NAMALWA (cell line): ENCODE measurements at places on chromosomes 4 and X.

DNA sequence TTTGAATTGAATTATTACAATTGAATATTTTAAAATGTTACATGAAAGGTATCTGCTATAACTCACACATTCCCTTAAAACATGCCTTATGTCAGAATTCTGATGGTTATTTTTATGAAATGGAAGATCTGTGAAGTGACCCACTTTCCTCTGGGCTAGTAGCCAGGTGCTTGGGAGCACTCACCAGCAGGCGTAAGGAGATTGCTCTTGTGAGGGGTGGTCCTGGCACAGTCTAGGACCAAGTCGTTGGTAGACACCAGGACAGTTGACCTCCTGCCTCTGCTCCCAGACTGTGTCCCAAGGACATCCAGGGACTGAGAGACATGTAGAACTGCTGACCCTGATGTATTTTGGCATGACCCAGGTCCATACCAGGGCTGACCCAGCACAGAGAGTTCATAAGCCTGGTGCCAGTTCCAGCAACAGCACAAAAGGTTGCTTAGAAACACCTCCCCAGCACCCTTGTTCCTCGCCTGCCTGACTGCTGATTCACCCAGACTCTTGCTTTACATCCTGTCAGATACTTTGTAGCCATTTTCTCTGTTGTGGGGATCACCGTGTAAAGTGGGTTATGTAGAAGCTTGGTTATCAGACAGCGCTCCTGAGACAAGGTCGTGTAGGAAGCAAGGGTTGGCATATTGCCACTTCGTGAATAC lies 48.5 kb downstream of the NELFA start:
- no peak for DNase-seq

- no peak for DNase-seq
These were observed 97.9 kb downstream of the NR3C2 start for GRCh38 chr4:148344352-148344751.

DNA sequence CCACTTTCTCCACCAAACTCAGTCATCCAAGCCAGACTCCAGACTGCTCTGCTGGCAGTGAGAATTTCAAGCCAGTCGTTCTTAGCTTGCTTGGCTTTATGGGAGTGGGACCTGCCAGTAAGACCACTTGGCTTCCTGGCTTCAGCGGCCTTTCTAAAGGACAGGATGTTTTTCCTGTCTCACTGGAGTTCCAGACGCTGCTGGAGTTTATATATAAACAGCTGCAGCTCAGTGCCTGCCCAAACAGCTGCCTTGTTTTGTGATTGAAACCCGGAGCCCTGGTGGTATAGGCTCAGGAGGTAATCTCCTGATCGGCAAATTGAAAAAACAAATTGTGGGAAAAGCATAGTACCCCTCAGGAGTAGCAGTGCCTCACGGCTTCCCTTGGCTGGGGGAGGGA lies 1165.8 kb upstream of the ADGRL3 start:
- DNase-seq = no peak

DNA sequence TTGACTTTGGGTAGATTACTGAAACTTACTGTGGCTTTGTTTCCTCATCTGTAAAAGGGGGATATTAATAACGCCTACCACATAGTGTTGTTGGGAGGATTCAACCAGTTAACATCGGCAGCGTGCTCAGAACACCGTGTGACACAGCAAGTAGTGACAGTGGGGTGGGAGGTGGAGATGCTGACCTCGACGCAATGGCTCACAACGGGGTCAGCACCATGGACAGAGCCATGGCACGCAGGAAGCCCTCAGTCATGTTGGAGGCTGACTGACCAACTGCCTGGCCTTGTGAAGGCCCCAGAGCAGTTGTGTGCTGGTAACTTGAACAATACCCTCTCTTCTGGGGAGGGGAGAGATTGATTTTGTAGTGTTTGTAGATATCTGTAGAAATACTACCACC lies 93.2 kb downstream of the WFS1 start:
- peak; percentile 19 for DNase-seq
